ENCODE measurements at places on chromosomes 6 and 20.

DNA sequence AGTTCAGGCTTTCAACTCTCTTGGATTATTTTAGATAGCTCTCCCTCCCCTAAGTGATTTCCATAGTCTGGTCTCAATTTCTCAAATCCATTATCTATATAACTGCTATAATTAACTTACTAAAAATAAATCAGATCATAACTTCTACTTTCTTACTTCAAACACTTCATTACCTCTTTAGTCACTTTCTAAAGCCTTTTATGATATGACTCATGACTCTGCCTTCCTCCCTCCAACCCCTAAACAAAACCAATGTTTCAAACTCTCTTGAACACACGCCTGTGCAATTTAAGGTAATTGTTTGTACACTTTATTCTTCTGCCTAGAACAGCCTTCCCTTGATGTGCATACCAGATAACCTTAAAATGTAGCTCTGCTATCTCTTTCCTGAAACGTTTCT, 100.5 kb downstream of the LMBRD1 start:
- DNase-seq, result no peak

GRCh38 chr6:97866616-97867015, 583.6 kb upstream of the MMS22L start:
- no peak for DNase-seq

DNA sequence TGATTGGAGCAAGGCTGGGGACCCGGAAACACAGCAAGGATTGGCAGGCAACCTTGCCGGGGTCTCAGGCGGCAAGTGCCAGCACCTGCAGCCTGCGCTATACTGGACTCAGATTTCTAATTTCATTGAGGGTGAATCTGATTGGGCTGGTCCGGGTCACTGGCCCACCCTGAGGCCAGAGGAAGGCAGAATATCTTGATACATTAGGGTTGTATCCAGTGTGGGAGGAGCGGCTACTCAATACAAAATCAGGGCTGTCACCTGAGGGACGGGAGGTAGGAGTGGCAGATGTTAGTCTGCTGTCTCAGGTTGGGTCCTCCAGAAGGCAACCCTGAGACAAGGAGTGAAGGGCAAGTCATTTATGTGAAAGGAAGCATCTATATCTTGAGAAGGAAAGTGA, 40.7 kb downstream of the BFSP1 start:
- no peak for DNase-seq

- no peak for DNase-seq
Measured at GRCh38 chr6:56243518-56244070, 3.8 kb downstream of the COL21A1 start.

GRCh38 chr20:46808565-46808964, 86.1 kb upstream of the EYA2 start:
- DNase-seq, result no peak

- DNase-seq, result no peak
Measured at GRCh38 chr20:39751557-39752137, 789.5 kb downstream of the DHX35 start.

- no peak for DNase-seq
Measured at GRCh38 chr20:51727872-51728271, 40.3 kb downstream of the ATP9A start.

GRCh38 chr6:24951811-24952299, 16.1 kb upstream of the RIPOR2 start:
- DNase-seq, result no peak

DNA sequence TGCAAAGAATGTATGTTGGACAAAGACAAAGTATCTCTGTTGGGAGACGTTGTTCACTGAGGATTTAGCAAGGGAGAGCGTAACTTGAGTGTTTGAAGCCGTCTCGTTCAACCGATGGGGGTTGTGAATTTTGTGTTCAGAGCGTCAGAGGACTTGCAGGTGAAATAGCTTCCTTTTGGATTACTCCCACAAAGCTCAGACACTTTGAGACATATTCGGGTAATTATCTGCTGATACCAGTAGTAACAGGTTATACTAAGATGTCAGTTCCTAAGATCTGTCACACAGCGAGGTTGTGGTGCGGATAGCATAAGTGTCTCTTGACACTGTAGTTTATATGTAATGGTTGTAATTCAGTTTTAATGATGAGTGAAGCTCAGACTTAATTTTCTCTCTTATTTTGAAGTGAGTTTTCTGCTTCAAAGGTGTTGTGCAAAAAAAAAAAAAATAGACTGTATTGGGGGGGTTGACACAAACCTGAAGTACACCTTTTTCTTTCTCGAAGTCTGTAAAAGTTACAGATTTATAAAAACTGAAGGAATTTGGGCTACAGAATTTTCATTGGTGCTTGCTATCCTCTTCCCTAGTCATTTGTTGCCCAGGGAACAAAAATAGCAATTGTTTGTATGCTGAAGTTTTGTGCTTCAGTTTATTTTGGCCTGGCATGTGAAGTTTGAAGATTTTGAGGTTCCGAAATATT, 1.7 kb downstream of the ASXL1 start:
- no peak for DNase-seq

DNA sequence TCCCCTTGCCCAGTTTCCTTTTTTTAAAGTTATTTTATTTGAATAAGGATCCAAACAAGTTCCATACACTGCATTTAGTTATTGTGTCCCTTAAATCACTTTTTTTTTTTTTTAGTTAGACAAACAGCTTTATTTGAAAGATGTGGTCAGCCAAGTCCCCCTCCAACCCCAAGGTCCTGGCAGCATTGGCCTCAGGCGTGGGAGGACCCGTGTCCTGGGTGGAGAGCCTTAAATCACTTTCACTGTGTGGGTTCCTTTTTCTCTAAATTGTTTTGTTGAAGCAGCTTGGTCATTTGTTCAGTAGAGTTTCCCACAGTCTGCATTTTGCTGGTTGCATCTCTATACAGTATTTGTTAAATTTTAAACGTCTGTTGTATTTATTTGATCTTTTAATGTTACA, 5.2 kb upstream of the TBCC start:
- no peak for DNase-seq

DNA sequence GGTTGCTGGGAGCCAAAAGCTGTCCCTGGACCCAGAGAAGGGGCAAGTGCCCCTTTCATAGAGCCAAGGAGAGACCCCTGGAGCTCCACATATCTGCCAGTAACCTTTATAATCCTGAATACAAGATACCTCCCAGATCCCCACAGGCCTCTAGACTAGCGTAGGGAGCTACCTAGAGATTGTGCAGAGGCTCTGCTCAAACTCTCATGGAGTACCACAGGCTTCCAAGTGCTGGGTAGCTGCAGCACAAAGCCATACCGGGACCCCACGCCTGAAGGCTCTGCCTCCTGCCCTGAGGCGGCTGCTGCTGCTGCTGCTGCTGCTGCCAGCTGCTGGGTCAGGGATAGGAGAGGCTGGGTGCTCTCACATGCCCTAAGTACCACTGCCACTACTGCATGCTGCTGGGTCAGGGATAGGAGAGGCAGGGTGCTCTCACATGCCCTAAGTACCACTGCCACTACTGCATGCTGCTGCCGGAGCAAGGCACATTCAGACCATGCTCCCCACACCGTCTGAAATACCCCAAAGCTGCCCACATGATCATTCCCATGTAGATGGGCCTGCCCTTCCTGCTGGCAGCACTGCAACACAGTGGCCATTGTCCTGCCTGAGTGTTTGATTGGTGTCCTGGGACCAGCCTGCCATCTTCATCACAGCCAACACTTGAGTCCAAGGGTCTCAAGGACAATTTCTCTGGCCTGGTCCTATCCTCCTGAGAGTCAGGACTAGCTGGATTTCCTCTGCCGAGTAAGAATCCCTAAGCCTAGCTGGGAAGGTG, 1434.3 kb upstream of the ADGRB3 start:
- no peak for DNase-seq

DNA sequence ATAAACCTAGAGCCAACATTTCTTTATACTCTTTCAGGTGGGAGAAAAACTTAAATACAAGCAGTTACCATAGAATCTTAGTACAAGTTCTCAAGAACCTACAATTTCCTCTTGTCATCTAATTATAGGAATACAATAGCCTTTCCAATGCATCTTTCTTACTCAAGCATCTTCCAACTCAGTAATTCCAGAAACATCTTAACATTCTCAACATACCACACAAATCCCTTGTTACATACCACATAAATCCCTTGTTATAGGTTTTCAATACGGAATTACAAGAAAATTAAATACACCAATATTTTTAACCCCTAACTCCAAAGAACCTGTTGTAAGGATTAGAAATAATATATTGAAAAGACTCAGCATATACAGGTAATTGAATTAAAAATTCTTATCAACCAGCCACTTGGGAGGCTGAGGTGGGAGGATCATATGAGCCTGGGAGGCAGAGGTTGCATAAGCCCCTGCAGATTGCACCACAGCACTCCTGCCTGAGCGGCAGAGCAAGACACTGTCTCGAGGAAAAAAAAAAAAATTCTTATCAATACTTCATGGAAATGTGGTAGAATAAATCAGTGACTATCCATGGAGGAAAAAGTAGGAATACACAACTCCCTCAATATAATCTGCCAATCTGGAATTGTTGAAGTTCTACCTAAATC, 127.5 kb upstream of the CCDC28A start:
- no peak for DNase-seq

GRCh38 chr20:1474817-1475603, 8.4 kb upstream of the NSFL1C start:
- no peak for DNase-seq

GRCh38 chr20:52425701-52426100, 234.1 kb upstream of the ZFP64 start:
- DNase-seq, result no peak

GRCh38 chr6:119966484-119966883, 616.9 kb upstream of the MAN1A1 start:
- DNase-seq, result no peak

- no peak for DNase-seq
Measured at GRCh38 chr6:34063651-34064050, 82.2 kb downstream of the GRM4 start.

DNA sequence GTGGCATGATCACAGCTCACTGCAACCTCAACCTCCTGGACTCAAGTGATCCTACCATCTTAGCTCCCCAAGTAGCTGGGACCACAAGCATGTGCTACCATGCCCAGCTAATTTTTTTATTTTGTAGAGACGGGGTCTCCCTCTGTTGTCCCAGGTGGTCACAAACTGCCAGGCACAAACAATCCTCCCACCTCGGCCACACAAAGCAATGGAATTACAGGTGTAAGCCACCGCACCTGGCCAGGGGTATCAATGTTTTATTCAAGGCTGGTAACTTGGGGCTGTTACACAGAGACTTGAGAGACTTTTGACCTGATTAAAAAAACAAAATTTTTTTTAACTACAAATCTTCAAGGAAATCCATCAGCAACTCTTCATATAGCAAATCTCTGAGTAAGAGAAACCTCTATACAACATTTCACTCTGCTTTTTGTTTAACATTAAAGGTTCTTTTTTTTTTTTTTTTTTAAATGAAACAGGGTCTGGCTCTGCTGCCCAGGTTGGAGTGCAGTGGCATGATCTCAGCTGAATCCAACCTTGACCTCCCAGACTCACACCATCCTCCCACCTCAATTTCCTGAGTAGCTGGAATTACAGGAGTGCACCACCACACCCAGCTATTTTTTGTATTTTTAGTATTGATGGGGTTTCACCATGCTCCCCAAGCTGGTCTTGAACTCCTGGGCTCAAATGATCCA, 5.9 kb downstream of the EIF2S2 start:
- DNase-seq, result no peak

GRCh38 chr6:113560908-113561307, 296.2 kb upstream of the MARCKS start:
- DNase-seq, result no peak

GRCh38 chr6:37710616-37711015, 12.9 kb upstream of the MDGA1 start:
- DNase-seq, result no peak

DNA sequence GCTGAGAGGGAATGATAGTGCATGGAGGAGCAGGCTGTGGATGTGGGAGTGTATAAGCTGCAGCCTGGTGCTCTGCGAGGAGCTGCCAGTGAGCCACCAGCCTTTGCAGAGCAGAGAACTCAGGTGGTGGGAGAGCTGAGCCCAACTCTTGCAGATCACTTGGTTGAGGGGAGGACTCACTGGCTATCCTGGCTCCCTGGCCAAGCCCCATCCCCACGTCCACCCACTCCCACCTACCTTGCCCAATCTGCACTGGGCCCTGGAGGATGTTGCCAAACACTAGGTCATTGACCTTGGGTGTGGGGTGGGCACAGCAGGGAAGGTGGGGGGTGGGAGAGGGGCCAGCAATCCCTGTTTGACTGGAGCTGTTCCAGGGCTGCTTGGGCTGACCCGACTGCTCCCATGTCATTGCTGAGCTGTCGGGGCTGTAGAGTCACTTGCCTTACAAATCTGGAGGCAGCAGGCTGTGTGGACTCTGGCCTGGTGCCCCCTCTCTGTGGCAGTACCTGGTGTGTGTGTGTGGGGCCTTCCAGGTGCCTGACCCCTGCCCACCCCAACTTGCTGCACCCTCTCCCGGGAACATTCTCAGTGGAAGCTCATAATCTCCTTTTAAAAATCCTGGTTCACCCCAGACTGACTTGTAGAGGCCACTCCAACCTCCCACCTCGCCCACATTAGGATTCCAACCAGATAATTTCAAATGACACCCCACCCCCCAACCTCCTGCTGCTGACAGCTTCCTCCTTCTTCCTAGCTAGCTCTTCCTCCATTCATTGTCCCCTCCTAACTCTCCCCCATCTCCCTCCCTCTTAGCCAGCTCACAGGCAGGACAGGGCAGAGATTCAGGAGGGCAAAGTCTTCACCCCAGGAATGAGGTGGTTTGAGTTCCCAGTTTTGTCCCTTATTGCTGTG, 162.3 kb downstream of the MRPL14 start:
- no peak for DNase-seq

- DNase-seq, result no peak
Measured at GRCh38 chr6:151482290-151482689, 11.5 kb upstream of the CCDC170 start.

DNA sequence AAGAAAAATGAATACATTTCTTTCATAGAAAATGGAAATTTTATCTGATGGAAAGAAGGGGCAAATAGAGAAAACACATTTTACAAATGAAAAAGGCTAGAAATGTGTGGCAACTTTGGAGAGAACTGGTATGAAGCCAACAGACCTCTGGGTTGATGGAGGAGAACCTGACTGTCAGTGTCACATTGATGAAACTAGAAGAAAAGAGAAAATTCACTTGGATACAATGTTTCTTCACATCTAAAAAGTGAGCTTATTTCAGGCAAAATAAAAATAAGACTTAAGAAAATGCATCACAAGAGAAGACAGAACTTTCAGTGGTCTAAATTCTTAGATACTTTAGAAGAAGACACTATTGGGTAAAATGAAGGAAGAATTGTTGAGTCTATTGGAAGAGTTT, at the start of gene OR12D2:
Gene OR12D2, plus strand, starts transcription at position 301 of the 400 bp plus-strand sequence. CDS start 1,069 bp downstream, outside the sequence.
- DNase-seq, result no peak

DNA sequence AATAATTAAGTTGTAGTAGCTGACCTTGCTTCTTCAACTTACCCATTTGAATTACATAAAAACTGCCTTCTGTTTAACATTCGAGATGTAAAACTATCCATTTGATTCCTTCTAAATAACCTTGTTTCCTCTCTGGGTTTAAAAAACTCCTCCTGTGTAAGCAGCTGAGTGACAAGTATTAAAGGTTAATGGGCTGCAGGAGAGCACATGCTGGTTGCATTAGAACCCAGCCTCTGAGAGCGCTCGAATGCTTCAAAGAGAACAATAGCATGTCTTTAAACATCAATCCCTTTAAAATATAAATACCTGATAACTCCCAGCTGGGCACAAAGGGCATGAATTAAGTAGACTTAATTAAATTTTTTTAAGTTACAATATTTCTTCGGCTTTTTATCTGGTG, 215.8 kb downstream of the EYA4 start:
- no peak for DNase-seq

Measured in activated B cell treated with CpG ODN at 0.5 μM for 24 hours (primary cell).